Stimulated activated CD8-positive, alpha-beta memory T cell treated with anti-CD3 and anti-CD28 coated beads, Interleukin-4, amount 100 ng/mL, for 48 hours (primary cell): ENCODE measurements at places on chromosomes 4 and X.

DNA sequence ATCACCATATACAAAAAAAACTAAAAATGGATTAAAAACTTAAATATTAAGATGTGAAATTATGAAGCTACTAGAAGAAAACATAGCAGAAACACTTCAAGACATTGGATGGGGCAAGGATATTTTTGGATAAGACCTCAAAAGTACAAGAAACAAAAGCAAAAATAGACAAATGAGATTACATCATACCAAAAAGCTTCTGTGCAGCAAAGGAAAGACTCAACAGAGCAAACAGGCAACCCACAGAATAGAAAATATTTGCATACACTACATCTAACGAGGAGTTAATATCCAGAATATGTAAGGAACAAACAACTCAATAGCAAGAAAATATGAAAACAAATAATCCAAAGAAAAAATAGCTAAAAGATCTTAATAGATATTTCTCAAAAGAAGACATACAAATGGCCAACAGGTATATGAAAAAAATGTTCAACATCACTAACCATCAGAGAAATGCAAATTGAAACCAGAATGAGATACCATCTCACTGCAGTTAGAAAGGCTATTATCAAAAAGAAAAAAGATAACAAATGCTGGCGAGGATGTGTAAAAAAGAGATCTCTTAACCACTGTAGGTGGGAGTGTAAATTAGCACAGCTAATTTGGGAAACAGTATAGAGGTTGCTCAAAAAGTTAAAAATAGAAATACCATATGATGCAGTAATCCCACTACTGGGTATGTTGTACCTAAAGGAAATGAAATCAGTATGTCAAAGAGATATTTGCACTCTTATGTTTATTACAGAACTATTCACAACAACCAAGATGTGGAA is 17.8 kb upstream of the LRCH2 start:
- DNase-seq = no peak

DNA sequence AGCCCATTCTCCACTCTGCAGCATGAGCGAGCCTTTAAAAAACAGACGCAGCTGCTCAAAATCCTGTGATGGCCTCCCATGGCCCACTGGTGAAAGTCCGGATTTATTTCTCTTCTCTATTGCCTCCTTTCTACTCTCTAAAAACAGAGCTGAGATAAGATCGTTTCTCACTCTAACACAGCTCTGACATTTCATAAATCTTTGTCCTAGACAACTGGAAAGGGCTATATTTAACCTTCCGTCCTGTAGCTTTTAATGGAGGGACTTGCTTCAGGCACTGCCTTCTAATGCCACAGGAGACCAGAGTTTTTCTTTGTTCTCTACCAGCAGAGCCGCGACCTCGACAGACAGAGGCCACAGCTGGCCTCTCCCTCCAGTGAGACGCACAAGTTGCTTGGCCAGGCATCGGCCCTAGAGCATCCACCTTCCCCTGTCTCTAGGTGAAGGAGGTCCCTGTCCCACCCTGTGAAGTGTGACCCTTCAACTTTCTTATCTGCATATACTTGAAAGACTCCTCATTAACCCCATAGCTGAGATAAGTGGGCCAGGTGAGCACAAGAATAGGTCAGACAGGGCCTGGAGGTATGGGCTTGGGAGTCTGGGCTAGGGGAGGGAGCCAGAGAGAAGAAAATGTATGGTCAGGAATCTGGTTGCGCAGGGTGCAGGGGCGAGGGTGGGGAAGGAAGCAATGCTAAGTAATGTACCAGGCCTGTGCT is 50.0 kb downstream of the RTL5 start:
- no peak for DNase-seq

DNA sequence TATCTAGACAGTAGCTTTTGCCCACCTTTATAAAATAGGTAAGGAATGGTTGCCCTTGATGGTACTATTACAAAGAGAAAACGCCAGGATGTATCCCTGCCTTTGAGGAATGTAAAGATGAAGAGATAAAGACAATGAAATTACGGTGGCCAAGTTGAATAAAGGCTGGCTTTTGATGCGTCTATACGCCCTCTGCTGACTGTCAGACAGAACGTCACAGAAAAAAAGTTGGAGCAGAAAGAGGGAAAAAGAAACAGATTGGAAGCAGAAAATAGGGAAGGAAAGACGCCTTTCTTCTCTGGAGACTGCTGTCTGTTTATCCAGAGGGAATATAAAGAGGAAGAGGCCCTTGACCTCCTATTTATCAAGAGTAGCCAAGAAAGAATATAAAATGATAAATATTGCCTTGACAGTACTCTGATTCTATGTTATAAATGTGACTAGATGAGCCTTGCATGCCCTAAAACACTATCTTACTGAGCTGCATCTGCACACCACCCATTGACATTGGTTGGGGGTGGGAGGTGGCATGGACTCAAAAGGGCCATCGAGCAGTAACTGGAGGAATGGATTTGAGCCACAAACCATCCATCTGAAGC is 30.6 kb downstream of the PCDH19 start:
- no peak for DNase-seq

DNA sequence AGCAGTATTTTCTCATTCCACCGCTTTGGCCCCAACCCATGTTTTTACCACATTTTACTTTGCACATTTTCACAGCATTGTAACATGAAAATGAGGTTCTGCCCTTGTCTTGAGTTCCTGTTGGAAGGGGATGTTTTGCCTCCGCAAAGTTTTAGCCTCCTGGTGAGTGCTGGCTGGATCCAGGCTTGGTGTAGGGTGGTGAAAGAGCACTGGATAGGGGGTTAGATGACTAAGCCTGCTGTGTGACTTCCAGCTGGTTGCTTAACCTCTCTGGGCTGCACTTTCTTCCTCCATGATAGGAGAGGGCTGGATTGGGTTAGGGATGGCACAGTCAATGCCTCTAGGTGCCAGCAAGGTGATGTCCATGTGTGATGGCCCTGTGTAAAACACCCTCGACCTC is 28.9 kb downstream of the CYTL1 start:
- DNase-seq = no peak

DNA sequence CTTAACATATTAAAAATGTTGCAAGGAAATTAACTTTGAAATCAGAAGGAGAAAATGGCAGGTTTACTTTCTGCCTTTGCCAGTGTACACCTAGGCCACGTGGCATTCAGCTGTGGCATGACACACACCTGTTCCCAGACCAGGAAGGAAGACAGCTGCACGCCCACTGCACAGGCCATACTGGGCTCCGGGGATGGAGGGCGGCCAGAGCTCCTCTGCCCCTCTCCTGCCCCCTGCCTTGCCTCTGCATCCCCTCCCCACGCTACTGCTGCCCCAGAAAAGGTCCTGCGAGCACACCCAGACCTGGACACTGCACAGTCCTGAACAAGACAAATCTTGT is 68.4 kb downstream of the GATB start:
- no peak for DNase-seq

DNA sequence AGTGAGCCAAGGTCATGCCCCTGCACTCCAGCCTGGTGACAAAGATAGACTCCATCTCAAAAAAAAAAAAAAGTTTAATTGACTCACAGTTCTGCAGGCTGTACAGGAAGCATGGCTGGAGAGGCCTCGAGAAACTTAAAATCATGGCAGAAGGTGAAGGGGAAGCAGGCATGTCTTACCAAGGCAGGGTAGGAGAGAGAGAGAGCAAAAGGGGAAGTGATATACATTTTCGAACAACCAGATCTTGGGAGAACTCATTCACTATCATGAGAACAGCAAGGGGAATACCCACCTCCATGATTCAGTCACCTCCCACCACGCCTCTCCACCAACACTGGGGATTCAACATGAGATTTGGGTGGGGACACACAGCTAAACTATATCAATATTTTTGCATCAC is 315.2 kb upstream of the HTR2C start:
- no peak for DNase-seq

GRCh38 chr4:163245044-163245728 is 78.5 kb upstream of the NAF1 start:
- no peak for DNase-seq

GRCh38 chr4:30957706-30958105 is 237.5 kb downstream of the PCDH7 start:
- DNase-seq = no peak

GRCh38 chr4:11635342-11635741 is 206.6 kb upstream of the HS3ST1 start:
- no peak for DNase-seq

- DNase-seq = no peak
Observed at GRCh38 chr4:110787109-110787508, 164.2 kb upstream of the PITX2 start.

DNA sequence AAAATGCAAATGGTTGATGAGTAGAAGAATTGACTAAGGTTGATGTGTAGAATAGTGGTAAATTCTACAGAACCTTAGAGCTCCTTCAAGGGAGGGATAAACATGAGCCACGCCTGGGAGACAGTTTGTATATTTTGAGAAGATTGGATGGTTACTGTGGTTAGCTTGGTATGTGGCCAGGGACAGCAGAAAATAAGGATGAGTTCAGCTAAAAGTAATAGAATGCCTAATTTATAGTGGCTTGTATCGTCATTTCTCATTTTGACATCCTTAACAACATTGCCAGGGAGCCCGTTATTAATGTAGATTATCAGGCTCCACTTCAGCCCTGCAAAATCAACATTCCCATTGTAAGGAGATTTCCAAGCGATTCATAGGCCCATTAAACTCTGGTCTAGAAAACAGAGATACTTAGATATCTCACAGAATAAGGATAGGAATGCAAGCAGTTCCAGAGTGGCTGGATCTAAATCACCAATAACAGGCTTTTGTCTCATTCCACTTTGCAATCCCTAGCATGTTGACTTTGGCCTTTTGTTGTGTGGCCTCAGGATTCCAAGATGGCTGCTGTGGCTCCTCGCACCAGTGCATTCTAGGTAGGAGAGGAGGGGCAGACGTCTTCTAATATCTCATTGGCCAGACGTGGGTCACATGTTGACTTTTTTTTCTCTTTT is 6.4 kb upstream of the PTTG2 start:
- DNase-seq = no peak

DNA sequence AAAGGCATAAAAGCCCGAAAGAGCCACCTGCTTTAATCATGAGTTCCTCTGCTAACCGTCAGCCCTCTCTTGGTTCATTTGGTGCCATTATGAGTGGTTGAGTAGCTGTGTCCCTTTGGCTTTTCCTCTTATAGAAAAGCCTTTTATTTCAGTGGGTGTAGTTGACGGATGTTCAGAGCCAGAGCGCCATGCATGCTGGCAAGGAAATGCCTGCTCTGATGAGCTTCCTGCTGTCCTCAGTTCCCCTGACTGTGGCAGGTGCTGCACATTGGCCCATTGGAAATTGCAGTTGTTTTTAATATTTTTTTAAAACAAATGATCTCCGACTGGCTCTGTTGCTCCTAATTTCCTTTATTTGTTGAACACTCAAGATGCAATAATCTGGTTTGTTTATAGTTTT is 77.3 kb upstream of the LIMCH1 start:
- DNase-seq = no peak

DNA sequence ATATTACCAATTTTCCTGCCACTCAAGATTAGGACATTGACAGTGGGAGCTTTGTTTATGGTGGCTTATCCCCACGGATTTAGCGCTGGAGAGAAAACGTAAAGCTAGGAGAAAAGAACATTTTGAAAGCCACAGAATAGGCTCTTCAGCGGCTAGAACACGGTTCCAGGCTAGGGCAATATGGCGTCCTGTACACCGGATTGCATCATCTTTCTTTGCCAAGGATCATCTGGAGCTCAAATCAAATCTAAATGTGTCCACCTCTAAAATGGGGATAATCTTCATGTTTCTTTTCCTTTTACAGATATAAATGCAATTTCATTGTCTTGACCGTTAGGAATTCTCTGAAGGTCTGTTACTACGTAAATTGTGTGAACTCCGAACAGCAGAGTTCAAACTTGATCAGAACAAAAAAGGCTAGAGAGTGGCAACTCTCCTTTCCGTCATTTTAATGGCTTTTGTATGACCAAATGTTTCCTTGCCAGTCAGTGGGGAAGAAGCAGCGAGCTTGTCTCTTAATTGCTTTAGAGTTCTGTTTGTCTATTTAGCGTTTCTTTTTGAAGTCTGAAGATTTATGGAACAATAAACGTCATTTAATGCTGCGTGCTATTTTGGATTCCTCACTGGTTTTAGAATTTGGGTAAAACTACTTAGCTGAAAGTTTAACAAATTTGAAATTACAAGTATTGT is 2.6 kb upstream of the WWC2 start:
- DNase-seq = no peak

DNA sequence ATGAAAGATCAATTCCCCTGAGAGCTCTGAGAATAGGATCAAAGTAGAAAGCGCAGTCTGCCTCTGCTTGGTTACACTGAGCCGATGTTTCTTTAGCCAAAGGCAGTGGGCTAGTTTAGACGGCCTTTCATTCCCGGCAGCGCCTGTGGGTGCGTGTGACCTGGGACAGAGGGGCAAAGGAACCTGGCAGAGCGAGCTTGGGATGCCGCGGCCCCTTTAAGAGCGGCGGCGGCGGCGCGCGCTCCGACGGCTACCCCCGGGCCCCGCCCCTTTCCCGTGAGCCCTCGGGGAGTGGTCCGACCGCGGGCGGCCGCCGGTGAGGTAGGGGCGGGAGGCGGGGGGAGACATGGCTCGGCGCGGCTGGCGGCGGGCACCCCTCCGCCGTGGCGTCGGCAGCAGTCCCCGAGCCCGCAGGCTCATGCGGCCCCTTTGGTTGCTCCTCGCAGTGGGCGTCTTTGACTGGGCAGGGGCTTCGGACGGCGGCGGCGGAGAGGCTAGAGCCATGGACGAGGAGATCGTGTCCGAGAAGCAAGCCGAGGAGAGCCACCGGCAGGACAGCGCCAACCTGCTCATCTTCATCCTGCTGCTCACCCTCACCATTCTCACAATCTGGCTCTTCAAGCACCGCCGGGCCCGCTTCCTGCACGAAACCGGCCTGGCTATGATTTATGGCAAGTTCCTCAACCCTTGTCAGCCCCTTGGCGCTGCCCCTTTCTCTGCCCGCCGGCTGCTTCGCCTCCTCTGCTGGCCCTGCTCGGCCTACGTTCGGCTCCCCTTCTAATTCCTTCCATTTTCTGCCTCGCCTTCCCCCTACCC is at the start of gene SLC9A6:
TSS of gene SLC9A6 (plus strand) at position 279 of the 816 bp plus-strand sequence. CDS start at position 503, 224 bp downstream.
- peak; percentile 73 for DNase-seq

GRCh38 chr4:55820279-55820678 is 689 bp downstream of the EXOC1L start:
- DNase-seq = no peak

DNA sequence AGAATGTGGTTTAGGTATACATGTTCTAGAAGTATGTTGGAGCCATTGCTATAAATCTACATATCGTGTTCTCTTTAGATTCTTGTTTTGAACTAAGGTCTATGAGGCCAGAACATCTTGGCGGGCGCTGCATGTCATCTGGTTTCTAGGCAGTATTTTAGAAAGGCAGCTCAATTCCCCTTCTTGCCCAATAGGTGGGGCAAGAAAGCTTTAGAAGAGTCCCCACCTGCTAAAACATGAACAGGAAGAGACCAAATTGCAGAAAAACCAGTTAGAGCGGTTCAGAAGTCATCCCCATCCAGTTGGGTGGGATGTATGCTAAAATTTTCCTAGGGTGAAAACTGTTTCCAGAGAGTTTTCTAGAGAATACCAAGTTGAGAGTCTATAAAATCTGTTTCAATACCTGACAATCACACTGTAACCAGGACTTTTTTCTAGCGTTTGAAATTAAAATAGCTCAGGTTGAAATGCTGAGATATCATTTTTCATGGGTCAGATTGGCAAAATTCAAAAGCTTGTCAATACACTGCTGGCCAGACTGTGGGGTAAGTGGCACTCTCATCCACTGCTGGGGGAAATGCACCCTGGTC is 17.5 kb upstream of the SH3KBP1 start:
- peak; percentile 27 for DNase-seq

GRCh38 chr4:40731792-40732245 is 17.9 kb upstream of the NSUN7 start:
- no peak for DNase-seq
